ENCODE measurements at places on chromosomes 3 and 15. TPM values are rescaled to one million over a fixed set of nuclear protein-coding genes. Genes with fewer than 3 reads are reported as not detected.

PLAAT1 gene
- total RNA-seq: 0.23 TPM

IGSF10 gene
- 1.6 TPM for total RNA-seq

NPTN gene
- 197 TPM for total RNA-seq

CDC25A gene
- total RNA-seq: 2.4 TPM

OIP5 gene
- total RNA-seq: 0.59 TPM

ARRDC4 gene
- total RNA-seq: 11.0 TPM

NME9 gene
- total RNA-seq: not detected

CPNE9 gene
- not detected for total RNA-seq

C3orf22 gene
- total RNA-seq: not detected

BCHE gene
- total RNA-seq: 54.9 TPM

FAM107A gene
- not detected for total RNA-seq

PPM1L gene
- total RNA-seq: 0.89 TPM

SPINK8 gene
- not detected for total RNA-seq

PRTG gene
- total RNA-seq: 1.2 TPM

PLSCR5 gene
- not detected for total RNA-seq

ACTRT3 gene
- 3.4 TPM for total RNA-seq

ATP10A gene
- 6.4 TPM for total RNA-seq

SLC9C1 gene
- 0.30 TPM for total RNA-seq

IQCF2 gene
- not detected for total RNA-seq

TLR9 gene
- total RNA-seq: not detected

ARGFX gene
- total RNA-seq: not detected

GOLGA6L4 gene
- 0.78 TPM for total RNA-seq

MELTF gene
- total RNA-seq: 9.8 TPM

UROC1 gene
- not detected for total RNA-seq

NOX5 gene
- 0.30 TPM for total RNA-seq

ANKRD63 gene
- total RNA-seq: not detected

DCP1A gene
- 10.7 TPM for total RNA-seq

MDFIC2 gene
- total RNA-seq: not detected

SLC24A5 gene
- not detected for total RNA-seq

LRRIQ4 gene
- not detected for total RNA-seq

RHOV gene
- total RNA-seq: under 0.01 TPM

IFT57 gene
- 54.3 TPM for total RNA-seq

SCAMP5 gene
- 0.51 TPM for total RNA-seq

SLC12A1 gene
- not detected for total RNA-seq

C3orf85 gene
- not detected for total RNA-seq

CRYBG3 gene
- 46.2 TPM for total RNA-seq

MAP1A gene
- total RNA-seq: 132 TPM

SI gene
- total RNA-seq: not detected

CHRD gene
- 0.55 TPM for total RNA-seq

RBPMS2 gene
- not detected for total RNA-seq

FSTL1 gene
- 2,453 TPM for total RNA-seq

CALML4 gene
- 0.30 TPM for total RNA-seq

ECE2 gene
- total RNA-seq: not detected

IL17RB gene
- not detected for total RNA-seq

SLC7A14 gene
- 4.9 TPM for total RNA-seq

IL20RB gene
- 0.59 TPM for total RNA-seq

PAQR5 gene
- 0.09 TPM for total RNA-seq

ZNF620 gene
- total RNA-seq: 0.92 TPM

CYP1A2 gene
- total RNA-seq: not detected

HRG gene
- total RNA-seq: not detected

FOXL2NB gene
- not detected for total RNA-seq

GPR149 gene
- total RNA-seq: not detected

FMN1 gene
- total RNA-seq: under 0.01 TPM

ZCWPW2 gene
- total RNA-seq: 0.74 TPM

DVL3 gene
- total RNA-seq: 63.3 TPM

TGM4 gene
- total RNA-seq: not detected

FBXW12 gene
- not detected for total RNA-seq
